ENCODE measurements at places on chromosomes 3 and 15.

DNA sequence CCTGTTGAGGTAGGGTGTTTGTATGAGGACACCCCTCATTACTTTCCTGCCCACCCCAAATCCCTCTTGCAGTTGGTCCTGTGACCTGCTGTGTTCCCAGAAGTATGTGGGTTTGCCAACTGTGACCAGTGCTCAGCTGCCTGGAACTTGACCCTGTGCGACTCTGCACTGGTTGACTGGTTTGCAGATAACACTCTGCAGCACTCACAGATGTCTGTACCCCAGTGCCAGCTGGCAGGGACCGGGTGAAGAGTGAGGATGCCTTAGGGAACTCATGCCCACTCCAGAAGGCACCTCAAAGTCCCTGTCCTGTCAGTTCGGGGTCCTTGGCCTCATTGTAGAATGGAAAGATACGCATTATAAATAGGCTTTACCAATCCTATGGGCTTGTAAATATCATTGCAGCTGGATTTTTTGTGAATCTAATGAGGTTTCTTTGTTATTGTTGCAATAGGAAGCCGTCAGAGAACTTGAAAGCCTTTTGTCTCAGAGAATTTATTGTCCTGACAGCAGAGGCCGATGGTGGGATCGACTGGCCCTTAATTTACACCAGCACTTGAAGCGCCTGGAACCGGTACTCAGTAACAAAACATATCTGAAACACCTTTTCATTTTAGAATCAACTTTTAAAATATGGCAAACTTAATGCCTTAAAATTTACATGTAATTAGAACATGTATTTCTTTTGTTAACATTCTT is 18.2 kb downstream of the FAN1 start:
- no peak for DNase-seq

DNA sequence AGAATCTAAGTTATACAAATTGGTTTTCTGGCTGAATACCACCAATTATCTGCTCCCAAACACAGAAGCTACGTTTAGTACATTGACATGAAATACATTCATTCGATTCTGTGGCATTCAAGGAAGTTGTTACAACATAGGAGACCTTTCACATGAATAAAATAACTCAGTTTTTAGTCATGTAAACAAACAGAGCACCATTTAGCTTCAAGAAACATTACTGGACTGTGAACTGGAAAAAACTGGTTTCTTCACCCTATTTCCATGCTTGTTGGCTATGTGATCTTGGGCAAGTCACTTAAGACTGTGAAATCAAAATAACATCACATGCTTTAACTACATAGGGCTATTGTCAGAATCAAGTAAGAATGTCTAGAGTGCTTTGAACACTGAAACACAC is 46.2 kb downstream of the NRG4 start:
- no peak for DNase-seq

- DNase-seq: no peak
These were observed 118.1 kb downstream of the RPL22L1 start for GRCh38 chr3:170751899-170752293.

DNA sequence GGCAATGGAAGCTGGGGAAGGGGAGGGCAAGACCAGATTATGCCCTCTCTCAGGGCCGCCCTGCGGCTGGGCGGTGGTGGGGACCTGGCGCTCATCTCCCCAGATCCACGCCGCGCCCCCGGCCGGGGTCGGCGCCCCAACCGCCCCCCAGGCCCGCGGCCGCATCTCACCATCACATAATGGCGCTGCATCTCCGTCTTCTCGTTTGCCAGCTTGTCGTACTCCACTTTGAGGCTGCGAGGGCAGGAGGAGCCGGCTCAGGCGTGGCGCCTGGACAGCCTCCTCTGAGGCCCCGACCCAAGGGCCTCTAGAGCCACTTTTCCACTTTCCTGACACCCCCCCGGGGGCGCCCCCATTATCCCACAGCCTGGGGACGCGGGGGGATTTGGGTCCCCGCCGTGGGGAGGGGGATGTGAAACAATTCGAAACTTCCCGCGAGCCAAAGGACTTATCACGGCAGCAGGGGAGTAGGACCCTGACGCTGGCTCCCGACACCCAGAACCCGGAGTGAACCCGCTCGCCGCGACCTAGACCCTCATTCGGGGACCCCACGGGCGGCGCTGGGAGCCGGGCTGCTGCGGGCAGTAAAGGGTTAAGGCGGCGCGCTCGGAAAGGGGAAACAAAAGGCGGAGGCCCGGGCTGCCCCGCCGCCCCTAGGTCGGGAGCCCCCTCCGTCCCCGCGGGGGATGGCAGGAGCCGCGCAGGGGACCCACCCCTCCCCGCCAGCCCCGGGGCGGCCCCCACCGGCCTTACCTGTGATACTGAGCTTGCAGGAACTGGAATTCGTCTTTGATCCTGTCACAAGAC is 2.1 kb downstream of the TLE3 start:
- DNase-seq: peak; percentile 62

DNA sequence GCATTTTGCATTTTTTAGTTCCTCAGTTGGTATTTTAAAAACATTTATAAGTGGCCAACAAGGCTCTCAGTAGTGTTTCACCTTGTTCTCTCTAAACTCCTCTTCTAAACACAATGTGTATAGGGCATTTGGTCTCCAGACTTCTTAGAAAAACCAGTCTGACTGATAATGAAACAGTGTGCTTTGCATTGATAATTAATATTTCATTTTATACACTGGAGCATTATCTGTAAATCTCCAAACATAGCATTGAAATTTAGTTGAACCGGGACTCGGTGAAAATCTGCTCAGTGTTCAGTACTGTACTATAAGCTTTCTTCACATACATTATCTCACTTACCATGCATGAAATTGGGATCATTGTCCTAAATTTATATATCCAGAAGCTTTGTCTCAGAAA is 53.6 kb downstream of the SETD5 start:
- DNase-seq: no peak

DNA sequence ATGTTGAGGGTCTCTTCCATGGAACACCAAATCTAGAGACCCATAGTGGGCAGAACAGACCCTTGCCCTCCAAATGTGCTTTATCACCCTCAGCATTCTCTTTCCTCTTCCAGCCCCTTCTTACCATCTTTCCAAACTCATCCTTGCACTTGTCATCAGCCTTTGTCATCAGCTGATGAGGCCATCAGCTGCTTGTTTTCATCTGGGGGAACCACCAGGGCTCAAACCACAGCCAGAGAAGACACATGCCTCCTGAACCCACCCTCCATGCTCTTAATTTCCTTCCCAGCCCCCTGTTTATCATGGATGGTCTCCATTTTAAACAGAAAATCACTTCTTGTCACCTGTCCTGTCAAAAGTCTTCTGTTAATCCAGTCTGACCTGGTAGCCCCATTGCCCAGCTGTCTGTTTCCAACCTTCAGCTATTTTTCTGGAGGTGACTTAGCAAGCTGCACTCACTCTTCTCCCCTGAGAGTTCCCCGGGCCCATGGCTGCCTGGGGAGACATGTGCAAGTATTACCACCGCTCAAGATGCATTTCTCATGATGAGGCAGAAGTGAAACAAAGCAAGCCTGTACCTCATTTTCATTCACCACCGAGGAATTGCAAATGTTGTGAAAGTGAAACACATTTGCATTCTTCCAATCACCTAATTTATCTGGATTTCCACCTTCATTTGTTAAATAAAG is 14.7 kb upstream of the SYNM start:
- no peak for DNase-seq

GRCh38 chr3:122091602-122092295 is 36.6 kb downstream of the CD86 start:
- no peak for DNase-seq

GRCh38 chr3:12273045-12273695 is 15.7 kb upstream of the PPARG start:
- DNase-seq: no peak

- DNase-seq: no peak
These were observed 45.4 kb downstream of the LIPC start for GRCh38 chr15:58477170-58477569.

DNA sequence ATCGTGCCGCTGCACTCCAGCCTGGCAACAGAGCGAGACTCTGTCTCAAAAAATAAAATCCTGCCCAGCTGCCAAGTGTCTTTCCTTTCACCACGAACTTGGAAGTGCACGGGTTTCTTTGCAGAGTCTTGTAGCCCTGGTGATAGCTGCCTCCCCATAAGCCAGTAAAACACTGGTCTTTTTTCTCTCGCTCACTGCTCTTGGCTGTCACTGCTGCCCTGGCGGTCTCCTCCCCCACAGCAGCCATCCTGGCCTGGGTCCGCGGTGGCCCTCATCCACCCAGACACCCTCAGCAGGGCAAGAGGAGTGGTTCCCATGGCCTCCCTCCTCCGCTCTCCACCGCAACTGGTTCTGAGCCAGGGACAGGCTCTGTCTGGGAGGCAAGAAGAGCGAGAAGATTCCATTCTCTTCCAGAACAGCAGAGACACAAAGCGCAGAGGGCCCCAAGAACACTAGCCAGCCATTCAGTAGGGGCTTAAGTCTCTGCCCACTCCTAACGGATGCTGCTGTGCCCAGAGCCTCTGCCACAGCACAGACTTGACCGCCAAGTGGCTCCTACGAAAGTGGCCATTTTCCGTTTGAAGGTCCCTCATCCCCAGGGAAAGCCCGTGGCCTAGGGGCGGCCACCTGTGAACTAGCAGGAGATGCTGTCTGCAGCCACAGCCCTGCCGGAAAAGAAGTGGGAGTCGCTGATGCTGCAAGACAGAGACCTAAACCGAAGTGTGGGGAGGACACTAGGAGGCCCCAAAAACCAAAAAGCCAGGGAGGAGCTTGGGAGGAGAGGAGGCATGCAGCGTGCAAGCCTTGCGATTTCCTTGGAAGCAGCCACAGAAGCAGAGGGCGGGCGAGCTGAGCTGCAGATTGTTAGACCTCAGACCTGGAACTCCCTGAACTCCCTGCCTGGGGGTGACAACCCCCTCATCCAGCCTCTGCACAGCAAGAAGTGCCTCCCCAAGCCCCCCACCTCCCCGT is 44.1 kb downstream of the KLHL25 start:
- DNase-seq: no peak

DNA sequence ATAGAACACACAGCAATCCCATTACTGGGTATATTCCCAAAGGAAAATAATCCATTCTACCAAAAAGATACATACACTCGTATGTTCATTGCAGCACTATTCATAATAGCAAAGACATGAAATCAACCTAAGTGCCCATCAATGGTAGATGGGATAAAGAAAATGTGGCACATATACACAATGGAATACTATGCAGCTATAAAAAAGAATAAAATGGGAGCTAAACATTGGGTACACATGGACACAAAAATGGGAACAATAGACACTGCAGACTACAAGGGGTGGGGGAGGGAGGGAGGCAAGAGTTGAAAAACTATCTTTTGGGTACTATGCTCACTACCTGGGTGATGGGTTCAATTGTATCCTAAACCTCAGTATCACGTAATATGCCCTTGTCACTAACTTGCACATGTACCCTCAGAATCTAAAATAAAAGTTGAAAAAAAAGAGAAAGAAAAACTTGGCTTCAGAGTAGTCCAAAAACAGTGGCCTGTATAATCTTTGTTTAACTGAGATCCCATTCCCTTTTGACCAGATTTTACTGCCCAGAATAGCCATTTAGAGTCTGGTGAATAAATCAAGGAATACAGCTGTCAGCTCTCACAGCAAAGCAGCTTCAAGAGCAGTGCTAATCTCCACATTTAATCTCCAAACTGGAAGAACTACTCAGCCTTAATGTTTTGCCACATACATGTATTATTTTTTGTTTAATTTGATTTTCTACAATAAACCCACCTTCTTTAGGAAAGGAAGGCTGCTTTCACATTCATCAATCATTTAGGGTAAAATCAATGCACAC is 54.5 kb upstream of the XRN1 start:
- DNase-seq: no peak

GRCh38 chr15:36614016-36614415 is 34.6 kb downstream of the CDIN1 start:
- DNase-seq: no peak

- no peak for DNase-seq
These were observed 1.3 kb downstream of the NOP10 start for GRCh38 chr15:34341381-34342212.

GRCh38 chr3:130839813-130840212 is 54.1 kb upstream of the ATP2C1 start:
- DNase-seq: no peak

GRCh38 chr3:172179680-172180399 is 140.5 kb downstream of the FNDC3B start:
- DNase-seq: no peak

- no peak for DNase-seq
These were observed 6.3 kb upstream of the HEXA start for GRCh38 chr15:72382146-72382545.

DNA sequence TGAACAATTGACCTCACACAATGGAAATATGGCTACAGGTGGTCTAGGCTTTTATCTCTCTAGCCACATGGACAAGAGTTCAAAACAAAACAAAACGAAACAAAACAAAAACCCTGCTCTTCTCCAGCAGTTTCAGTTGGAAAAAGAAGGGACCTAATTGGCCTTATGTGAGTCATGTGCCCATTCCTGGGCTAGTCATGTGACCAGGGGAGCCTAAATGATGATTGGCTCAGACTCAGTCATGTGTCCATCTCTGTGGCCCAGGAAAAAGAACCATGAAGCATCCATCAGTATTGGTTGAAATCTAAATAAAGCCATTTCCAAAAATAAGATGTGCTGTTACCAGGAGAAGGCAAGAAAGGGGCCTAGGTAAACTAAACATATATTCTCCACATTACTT is 96.8 kb downstream of the ANXA2 start:
- no peak for DNase-seq

DNA sequence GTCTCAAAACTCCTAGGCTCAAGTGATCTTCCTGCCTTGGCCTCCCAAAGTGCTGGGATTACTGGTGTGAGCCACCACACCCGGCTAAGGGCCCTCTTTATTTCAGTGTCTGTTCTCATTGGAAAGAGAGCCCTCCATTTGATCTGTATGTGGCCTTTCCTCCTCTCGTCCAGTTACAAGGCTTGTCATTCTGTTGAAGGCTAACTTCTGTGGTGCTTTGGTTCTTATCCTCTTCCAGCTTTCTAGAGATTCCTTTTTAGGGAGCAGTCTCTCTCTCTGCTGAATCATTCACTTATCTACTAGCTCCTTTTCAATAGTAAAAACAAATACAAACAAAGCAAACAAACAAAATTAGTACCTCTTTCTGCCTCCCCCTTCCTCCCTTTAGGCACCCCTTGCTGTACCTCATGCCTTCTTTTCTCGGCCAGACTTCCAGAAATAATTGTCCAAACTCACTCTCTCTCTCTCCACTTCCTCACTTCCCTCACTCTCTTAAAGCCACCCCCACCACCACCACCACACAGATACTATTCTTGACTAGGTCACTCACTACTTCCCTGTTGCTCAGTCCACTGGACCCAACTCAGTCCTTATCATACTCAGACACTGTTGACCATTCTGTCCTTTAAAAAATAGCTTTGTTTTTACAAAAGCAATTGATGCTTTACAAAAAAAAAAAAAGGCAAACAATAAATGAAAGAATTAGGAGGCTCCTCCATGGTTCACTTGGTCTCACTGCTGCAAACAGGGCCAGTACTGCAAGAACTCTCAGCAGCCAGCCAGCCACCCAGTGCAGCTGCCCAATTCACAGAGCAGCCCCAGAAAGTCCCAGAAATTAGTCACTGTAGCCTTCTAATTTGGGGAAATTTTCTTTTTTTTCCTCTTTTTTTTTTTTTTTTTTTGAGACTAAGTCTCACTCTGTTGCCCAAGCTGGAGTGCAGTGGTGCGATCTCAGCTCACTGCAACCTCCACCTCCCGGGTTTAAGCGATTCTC is 31.7 kb upstream of the RAB11A start:
- DNase-seq: no peak

GRCh38 chr15:76517910-76518309 is 181.3 kb downstream of the ISL2 start:
- no peak for DNase-seq

GRCh38 chr3:16329036-16329825 is 64.2 kb downstream of the OXNAD1 start:
- DNase-seq: no peak

- DNase-seq: peak; percentile 5
These were observed 269.7 kb downstream of the XXYLT1 start for GRCh38 chr3:195001261-195001660.

Measured in stimulated activated CD8-positive, alpha-beta memory T cell treated with anti-CD3 and anti-CD28 coated beads, Interleukin-4, amount 100 ng/mL, for 48 hours (primary cell).